ENCODE measurements at places on chromosomes 2 and 18. TPM values are rescaled to one million over a fixed set of nuclear protein-coding genes. Genes with fewer than 3 reads are reported as not detected.

The SLC23A3 gene
- 14.2 TPM for total RNA-seq

The UGT1A9 gene
- total RNA-seq, result not detected

The SCYGR4 gene
- not detected for total RNA-seq

The GALNT13 gene
- total RNA-seq, result not detected

The SPP2 gene
- total RNA-seq, result not detected

GRCh38 chr2:41737888-41738287 lies 309.9 kb upstream of the PKDCC start:
- H3K27ac ChIP-seq, result no peak overlapping the region
- no peaks in the 10 kb centered on the region for H3K27me3 ChIP-seq
- DNase-seq, result no peak
- no peaks in the 10 kb centered on the region for H3K36me3 ChIP-seq

- H3K27ac ChIP-seq, result no peak overlapping the region
- no peaks in the 10 kb centered on the region for H3K4me1 ChIP-seq
- no peaks in the 10 kb centered on the region for H3K36me3 ChIP-seq
- H3K27me3 ChIP-seq, result no peaks in the 10 kb centered on the region
- DNase-seq, result no peak
- no peak overlapping the region for H3K4me3 ChIP-seq
Observed at GRCh38 chr2:236503583-236503982, 66.0 kb upstream of the ACKR3 start.

GRCh38 chr2:165369131-165369897 lies 100.2 kb upstream of the CSRNP3 start:
- no peaks in the 10 kb centered on the region for H3K4me1 ChIP-seq
- no peak for DNase-seq
- H3K27me3 ChIP-seq, result no peaks in the 10 kb centered on the region
- no peak overlapping the region for H3K27ac ChIP-seq
- no peak overlapping the region for H3K4me3 ChIP-seq
- no peaks in the 10 kb centered on the region for H3K36me3 ChIP-seq

GRCh38 chr18:48818329-48819254 lies 132.2 kb downstream of the SMAD7 start:
- DNase-seq, result peak; percentile 61
- H3K27ac ChIP-seq, result no peak overlapping the region
- no peaks in the 10 kb centered on the region for H3K27me3 ChIP-seq
- peaks cover 31% of the 10 kb centered on the region for H3K36me3 ChIP-seq
- H3K4me1 ChIP-seq, result peaks cover 3% of the 10 kb centered on the region

GRCh38 chr2:187316040-187316439 lies 132.0 kb downstream of the CALCRL start:
- H3K36me3 ChIP-seq, result no peaks in the 10 kb centered on the region
- no peak overlapping the region for H3K27ac ChIP-seq
- no peaks in the 10 kb centered on the region for H3K4me1 ChIP-seq
- DNase-seq, result no peak
- H3K27me3 ChIP-seq, result no peaks in the 10 kb centered on the region

- no peaks in the 10 kb centered on the region for H3K4me1 ChIP-seq
- H3K27ac ChIP-seq, result no peak overlapping the region
- H3K27me3 ChIP-seq, result no peaks in the 10 kb centered on the region
- DNase-seq, result no peak
Observed at GRCh38 chr2:239035361-239035814, 187.5 kb downstream of the TWIST2 start.

- no peaks in the 10 kb centered on the region for H3K4me1 ChIP-seq
- no peak for DNase-seq
- H3K27ac ChIP-seq, result no peak overlapping the region
- no peak overlapping the region for H3K4me3 ChIP-seq
- no peaks in the 10 kb centered on the region for H3K27me3 ChIP-seq
- H3K36me3 ChIP-seq, result no peaks in the 10 kb centered on the region
Observed at GRCh38 chr18:23972453-23972852, 42.1 kb upstream of the TTC39C start.

DNA sequence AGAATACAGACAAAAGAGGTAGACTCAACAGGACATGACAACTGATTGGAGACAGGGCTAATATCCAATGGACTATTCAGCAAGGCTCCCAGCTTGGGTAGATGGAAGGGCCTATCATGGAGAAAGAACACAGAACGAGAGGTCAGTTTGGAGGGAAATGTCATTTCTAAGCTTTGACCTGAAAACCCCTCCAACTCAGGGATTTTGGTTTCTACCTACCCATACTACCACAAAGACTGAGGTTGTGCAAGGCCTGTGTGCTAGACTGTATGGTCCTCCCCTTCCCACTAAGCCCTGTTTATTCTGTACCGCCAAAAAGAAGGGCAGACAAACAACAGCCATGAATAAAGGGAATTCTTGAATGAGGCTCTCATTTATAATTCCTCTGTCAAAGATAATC lies 288.9 kb downstream of the ZNF385B start:
- no peaks in the 10 kb centered on the region for H3K4me1 ChIP-seq
- no peak overlapping the region for H3K27ac ChIP-seq
- no peaks in the 10 kb centered on the region for H3K27me3 ChIP-seq

DNA sequence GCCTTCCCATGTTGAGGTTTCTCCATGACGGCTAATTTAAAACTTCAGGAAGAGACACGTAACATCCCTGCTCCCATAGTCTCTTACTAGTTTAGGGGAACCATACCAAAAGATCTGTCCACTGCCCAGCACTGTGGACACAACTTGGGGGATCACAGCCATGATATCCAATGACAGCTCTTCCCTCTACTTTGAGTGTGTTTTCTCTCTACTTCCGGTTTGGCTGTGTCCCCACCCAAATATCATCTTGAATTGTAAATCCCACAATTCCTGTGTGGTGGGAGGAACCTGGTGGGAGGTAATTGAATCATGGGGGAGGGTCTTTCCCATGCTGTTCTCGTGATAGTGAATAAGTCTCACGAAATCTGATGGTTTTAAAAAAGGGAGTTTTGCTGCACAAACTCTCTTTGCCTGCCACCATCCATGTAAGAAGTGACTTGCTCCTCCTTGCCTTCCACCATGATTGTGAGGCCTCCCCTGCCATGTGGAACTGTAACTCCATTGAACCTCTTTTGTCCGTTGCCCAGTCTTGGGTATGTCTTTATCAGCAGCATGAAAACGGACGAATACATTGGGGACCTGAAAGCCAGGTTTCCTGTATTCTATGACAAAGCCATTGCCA lies 1.6 kb upstream of the MGAT4A start:
- no peaks in the 10 kb centered on the region for H3K27me3 ChIP-seq
- H3K4me3 ChIP-seq, result peak overlapping the region; percentile 100

GRCh38 chr2:85273738-85274731 lies 53.8 kb downstream of the TGOLN2 start:
- H3K36me3 ChIP-seq, result no peaks in the 10 kb centered on the region
- peaks cover 35% of the 10 kb centered on the region for H3K4me1 ChIP-seq
- H3K27me3 ChIP-seq, result no peaks in the 10 kb centered on the region
- H3K4me3 ChIP-seq, result no peak overlapping the region
- no peak for DNase-seq

DNA sequence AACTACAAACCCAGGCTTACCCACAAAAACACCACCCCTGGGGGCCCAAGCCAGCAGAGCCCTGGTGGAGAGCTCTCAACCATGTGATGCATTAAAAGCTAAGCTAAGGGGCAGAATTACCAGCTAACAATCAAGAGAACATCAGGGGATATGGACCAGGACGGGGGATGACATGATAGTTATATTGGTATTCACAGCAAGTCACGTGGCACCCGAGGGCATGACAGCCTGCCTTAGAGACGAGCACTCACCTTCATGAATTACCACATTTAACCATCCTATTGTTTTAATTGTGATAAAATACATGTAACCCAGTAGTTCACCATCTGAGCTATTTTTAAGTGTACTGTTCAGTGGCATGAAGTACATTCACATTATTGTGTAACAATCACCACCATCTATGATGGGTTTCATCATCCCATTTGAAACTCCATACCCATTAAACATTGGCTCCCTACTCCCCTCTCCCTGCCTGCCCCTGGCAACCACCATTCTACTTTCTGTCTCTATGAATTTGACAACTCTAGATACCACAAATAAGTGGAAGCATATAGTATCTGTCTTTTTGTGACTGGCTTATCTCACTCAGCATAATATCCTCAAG lies 245.6 kb downstream of the ANAPC1 start:
- no peak overlapping the region for H3K27ac ChIP-seq
- H3K4me3 ChIP-seq, result no peak overlapping the region
- no peak for DNase-seq
- H3K27me3 ChIP-seq, result no peaks in the 10 kb centered on the region
